AG04450 (cell line): ENCODE measurements at places on chromosomes 6 and 20. TPM values are rescaled to one million over a fixed set of nuclear protein-coding genes. Genes with fewer than 3 reads are reported as not detected.

- DNase-seq, result peak; percentile 18
These were observed 60.1 kb upstream of the OGFRL1 start for GRCh38 chr6:71228461-71229041.

DNA sequence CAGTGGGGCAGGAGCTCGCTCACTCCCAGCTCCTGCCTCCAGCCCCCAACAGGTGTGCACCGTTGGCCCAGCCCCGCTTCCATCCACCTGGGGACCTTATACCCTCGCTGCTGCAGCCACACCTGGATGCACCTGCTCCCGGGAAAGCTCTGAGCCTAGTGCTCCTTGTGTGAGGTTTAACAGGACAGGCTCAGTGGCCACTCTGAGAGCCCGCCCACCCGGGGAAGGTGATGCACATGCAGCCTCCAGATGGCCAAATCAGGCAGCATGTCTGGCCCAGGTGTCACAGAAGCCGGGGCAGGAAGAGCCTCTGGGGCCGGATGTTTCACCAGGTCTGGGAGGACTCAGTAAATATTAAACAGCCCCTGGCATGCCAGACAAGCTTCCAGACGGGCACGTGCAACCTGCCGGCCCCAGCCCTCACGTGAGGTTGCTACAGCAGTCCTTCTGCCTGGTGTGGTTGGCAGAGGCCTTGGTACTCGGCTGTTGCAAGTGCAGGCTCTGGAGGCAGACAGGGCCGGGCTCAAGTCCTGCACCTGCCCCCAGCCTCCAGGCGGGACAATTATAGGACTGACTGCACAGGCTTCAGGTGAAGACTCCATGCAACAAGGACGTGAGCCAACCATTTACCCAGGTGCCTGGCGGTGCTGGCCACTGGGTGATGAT is 66.9 kb downstream of the RIPOR3 start:
- no peak for DNase-seq

- no peak for DNase-seq
These were observed 1.0 kb downstream of the TSHZ2 start for GRCh38 chr20:52972965-52973819.

DNA sequence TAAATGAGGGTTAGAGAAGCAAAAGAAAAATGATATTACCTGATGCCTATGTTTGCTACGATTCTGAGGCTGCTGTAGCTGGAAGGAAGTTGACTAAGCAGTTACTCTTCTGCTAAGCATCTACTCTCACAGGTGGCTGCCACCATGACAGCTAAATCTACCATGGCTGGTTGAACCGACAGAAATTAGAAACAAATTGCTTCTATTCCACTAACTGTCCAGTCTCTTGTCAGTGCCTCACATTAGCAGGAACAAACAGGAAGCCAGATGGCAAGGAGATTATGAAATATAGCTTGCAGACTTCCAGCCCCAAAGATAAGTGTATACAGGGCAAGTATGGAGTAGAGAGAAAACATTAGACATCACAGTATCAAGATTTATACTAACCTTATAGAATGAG is 59.4 kb upstream of the TMEM200A start:
- DNase-seq, result no peak

- no peak for DNase-seq
These were observed 76.8 kb downstream of the LINC00237 start for GRCh38 chr20:21029341-21029740.

- no peak for DNase-seq
These were observed 33.9 kb downstream of the EDN1 start for GRCh38 chr6:12324099-12324498.

- DNase-seq, result no peak
These were observed 158.3 kb downstream of the BMP2 start for GRCh38 chr20:6925744-6926278.

GRCh38 chr6:109230453-109230852 is 135.1 kb downstream of the CEP57L1 start:
- DNase-seq, result no peak

GRCh38 chr6:45886776-45887175 is 128.9 kb downstream of the CLIC5 start:
- no peak for DNase-seq

The RRAGD gene
- polyA plus RNA-seq, result not detected in 2 replicates

The FOXF2 gene
- polyA plus RNA-seq, result 17.3 TPM in 2 replicates

The SLC52A3 gene
- polyA plus RNA-seq, result not detected in 2 replicates
